ENCODE measurements at places on chromosomes 1 and 21. TPM values are rescaled to one million over a fixed set of nuclear protein-coding genes. Genes with fewer than 3 reads are reported as not detected.

- no peak for DNase-seq
Observed at GRCh38 chr1:32242341-32242851, 4.6 kb upstream of the FAM167B start.

- DNase-seq = no peak
Observed at GRCh38 chr1:41870076-41870562, 48.6 kb downstream of the HIVEP3 start.

GRCh38 chr1:23793861-23794731, 3.2 kb downstream of the LYPLA2 start:
- DNase-seq = no peak

- DNase-seq = no peak
Observed at GRCh38 chr1:50060279-50060678, 36.5 kb upstream of the AGBL4 start.

- no peak for DNase-seq
Observed at GRCh38 chr1:76103034-76103433, 28.5 kb downstream of the ST6GALNAC3 start.

Gene OR2T29
- polyA plus RNA-seq = not detected

GRCh38 chr1:38328278-38329035, 281.9 kb upstream of the POU3F1 start:
- no peak for DNase-seq

DNA sequence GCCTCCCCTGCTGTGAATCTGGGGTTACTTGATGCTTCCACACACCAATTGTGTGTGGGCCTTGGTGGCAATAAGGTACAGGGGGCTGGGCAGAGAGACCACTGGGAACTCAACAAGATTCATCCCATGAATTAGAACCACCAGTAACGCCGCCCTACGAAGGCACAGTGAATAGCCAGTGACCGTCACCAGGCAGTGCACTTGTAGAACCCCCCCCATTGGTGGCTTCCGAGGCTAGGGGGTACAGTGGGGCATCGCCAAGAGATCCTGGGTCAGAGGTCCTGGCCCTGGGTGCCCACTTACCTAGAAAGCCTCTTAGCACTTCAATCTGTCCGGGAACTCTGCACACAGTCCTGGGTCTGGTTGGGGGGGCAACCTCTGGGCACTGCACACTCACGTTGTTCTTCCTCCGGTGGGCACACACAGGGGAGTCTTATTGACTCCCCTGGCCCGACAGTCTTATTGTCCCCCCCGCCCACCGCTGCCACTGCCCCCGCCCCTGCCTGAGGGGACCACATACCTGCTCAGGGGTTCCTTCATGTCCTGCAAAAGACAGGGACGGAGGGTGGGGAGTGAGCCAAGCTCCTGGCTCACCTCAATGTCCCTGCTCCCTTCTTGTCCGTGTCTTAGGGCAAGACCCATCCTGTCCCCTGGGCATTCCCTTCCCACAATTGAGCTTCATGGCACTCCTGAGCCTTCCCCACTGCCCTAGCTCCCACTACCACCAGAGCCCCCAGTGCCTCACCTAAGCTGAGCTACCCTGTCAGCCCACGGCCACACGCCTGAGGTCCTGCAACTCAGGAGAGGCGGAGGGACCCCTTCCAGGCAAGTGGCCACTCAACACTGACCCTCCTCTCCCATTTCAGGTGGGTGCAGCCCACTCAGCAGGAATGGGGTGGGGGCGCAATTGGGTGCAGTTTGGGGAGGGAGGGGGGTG, 2.5 kb upstream of the TRIM11 start:
- DNase-seq = no peak

Gene ADAM30
- not detected for polyA plus RNA-seq

DNA sequence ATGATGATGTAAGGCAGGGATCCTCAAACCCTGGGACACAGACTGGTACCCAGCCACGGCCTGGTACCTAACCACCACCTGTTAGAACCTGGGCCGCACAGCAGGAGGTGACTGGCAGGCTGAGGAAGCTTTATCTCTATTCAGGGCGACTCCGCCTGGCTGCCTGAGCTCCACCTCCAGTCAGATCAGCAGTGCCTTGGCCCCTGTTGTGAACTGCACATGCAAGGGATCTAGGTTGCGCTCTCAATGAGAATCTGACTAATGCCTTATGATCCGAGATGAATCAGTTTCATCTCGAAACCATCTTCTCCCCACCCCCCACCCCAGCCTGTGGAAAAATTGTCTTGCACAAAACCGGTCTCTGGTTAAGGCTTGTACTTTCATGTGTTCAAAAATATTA, 4.2 kb downstream of the RNPC3 start:
- DNase-seq = no peak

GRCh38 chr1:209839875-209840546, 12.2 kb downstream of the UTP25 start:
- no peak for DNase-seq

DNA sequence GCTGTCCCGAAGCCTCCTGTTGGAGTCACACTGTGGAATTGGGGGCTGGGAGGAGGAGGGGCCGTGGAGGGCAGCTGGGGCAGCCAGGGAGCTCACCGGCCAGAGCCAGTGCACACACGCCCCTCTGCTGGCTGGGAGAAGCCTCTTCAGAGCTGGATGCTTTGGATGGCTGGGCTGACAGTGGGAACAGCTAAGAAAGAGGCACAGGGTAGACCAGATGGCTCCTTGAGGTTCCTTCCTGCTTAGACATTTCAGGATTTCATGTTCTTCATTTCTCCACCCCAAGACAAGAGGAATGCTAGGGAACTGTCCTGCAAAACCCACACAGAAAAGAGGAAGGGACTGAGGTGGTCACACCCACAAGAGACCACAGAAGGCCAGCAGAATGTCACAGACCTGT, 254.8 kb upstream of the VAMP3 start:
- DNase-seq = no peak

- no peak for DNase-seq
Observed at GRCh38 chr1:11266268-11267074, 4.1 kb upstream of the MTOR start.

Gene TRIM45
- polyA plus RNA-seq = 24.6 TPM

DNA sequence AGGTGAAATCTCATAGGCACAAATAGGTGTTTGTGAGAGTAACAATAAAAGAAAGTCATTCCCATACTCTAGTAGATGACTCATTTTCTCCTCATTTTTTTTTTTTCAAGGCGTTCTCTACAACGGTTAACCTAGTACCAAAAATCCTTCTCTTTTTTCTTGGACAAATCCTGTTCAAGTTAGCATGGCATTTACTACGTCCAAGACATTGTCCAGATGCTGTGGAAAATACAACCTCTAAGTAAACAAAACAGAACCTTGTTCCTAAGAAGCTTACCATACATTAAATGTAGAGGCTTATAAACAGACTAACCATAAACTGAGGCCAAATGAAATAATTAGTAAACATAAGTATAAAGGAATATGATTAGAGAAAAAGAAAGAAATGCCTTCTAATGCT, 76.2 kb upstream of the RGS4 start:
- no peak for DNase-seq

Gene TCP10L
- 1.3 TPM for polyA plus RNA-seq

Gene ZNF648
- 0.16 TPM for polyA plus RNA-seq

- no peak for DNase-seq
Observed at GRCh38 chr21:32237021-32237420, 41.8 kb downstream of the MIS18A start.

DNA sequence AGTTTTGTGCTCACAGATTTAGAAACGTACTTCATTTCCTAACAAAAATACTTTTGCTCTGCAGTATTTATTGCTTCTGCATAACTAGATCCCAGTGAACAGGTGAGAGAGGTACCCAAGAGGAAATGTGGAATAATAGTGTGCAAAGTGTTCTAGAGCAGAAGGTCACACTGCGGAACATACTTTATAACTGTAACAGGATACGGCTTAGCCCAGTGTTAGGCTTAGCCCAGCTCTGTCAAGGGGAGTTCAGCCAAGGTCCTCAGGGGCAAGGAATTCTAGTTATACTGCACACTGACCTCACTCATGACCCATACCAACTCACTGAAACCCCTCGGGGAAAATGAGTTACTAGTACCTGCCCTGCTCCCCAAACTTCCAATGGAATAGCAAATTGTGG, 55.3 kb downstream of the PTPN14 start:
- DNase-seq = no peak

Gene LIPI
- 0.19 TPM for polyA plus RNA-seq

Gene ELAPOR1
- 0.40 TPM for polyA plus RNA-seq

Gene SH2D2A
- 0.39 TPM for polyA plus RNA-seq

DNA sequence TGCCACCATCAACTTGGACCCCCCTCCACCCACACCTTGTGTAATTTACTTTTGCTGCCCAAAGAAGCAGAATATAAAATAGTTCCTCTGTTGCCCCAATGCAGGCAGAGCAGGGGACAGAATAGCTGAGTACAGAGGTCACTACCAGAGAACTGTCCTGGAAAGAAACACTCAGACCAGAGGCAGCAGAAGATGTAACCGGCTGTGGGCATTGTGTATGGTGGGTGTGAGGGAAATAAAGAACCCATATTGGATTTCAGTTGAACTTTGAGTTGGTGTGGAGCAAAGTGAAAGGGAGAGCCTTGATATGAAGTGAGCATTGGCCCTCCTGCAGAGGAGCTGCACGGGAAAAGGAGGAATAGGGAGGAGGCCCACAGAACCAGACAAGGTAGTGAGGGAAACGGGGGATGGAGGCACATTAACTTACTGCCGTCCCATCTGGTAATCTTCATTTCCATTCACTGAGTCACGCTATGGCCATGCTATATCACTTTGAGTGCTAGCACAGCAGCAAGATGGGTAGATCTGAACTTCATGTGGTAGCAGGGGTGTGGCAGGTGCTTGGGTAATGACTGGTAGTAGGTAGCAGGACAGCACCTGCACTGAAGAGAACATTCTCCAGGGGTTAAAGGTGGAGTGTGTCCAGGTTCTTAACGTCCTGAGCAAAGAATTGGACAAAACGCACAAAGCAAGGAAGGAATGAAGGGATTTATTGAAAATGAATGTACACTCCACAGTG, 56.3 kb upstream of the FBXO28 start:
- DNase-seq = no peak

DNA sequence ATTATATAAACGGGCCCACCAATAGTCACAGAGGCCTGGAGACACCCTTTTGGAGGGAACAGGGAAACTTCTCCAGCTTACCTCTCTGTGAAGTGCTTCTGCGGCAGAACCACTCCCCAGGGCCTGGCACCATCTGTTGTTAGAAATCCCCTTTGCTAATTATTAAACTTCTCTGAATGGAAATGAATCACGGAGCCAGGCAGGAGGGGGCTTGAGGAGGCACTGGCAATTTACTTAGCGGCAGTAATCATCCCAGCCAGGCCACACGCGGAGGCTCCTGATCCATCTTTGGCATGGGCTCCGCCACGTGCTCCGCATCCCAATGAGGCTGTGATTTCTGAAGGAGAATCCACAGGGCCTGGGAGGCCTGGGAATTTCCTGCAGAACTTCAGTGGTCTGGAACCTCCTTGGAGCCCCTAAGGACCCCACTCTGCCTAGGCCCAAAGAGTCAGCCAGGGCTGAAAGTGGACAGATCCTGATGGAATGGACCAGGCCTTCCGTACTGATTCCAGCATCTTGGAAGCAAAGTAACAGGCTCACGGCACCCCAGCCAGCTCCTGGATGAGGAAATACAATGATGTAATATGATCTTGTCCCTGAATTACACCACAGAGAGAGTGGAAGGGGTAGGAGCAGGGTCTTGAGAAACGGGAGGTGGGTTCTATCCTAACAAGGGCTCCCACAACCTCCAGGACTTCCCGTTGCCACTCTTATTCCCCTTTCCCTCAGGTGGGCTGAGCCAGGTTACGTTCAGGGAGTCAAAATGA, 62.3 kb downstream of the GRIK3 start:
- no peak for DNase-seq

DNA sequence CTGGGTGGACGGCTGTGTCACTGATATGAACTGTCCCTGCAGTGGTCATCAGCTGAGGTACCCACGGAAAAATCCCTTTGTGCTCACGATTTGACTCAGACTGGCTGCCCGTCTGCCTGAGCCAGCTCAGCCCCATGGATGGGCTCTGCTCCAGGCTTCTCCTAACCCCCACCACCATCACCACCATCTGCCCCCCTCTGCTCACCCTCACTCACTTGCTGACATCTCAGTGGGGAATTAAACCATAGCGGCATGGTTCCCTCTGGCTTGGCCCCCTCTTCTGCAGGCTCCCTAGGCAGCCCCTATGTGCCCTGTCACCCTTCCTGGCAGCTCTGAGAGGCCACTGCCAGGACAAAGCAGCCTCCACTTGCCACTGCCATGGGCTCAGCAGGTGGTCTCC, 17.3 kb downstream of the SLC6A9 start:
- no peak for DNase-seq

Gene PLA2G5
- 0.25 TPM for polyA plus RNA-seq

DNA sequence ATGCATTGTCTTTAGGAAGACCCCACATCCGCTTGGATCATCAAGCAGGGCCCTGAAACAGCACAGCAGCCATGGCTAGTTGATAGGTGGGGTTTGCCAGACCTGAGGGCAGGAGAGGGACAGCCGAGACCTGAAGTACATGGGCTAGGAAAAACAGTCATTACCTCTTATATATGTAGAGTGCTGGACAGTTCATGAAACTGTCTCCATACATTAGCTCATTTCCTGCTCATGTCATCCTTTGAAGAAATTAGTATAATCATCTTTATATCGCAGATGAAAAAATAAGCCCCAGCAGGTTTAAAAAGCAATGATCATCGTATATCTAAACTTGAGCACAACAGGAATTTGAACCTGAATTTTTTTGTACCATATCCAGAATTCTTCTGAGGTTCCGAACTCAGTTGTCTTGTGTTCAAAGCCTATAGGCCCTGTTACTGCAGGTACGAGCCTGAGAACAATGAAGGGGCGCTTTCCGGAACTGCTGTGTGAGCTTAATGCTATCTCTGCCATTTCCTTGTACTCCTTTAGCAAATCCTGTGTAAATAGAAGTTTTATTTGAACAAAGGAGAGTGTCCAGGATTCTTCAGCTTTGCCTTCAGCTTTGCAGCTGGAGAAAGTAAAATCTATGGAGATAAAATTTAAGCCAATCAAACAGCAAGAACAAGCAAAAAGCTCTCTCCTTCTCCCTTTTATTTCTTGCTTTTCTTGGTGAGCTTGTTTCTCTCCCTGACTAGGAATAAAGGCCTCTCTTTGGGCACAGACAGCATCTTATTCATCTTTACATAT, 32.4 kb upstream of the DUSP10 start:
- DNase-seq = no peak

Gene DISP3
- 0.32 TPM for polyA plus RNA-seq

Gene POU3F1
- 0.83 TPM for polyA plus RNA-seq

DNA sequence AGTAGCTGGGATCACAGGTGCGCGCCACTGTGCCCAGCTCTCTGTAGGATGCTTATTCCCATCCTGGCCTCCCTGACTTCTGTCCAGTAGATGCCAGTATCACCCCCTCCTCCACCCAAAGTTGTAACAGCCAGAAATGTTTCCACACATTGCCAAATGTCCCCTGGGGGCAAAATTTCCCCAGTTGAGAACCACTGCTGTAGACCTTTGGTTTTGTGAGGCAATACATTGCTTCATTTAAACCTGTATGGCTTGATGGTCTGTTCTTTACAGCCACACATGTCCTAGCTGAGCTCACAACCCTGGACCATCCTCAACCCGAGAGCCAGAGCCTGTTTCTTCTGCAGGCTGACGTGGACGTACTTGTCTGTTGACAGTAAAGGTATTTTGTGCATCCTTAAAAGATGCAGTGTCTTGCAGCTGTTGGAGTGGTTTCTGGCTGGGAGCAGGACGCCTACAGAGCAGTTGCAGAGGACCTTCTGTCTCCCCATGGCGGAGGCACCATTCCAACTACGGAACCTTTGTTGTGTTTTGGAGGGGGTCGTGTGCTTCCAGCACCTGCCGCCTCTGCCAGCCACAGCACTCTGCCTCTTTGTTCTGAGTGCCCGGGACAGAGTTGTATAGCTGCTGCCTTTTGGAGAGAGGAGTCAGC, 26.6 kb downstream of the DOP1B start:
- no peak for DNase-seq

GRCh38 chr1:175072099-175072951, 4.7 kb downstream of the TNN start:
- DNase-seq = peak; percentile 95
